ENCODE measurements at places on chromosomes 7 and 10. TPM values are rescaled to one million over a fixed set of nuclear protein-coding genes. Genes with fewer than 3 reads are reported as not detected.

The LIPA gene
- total RNA-seq = 30.1 TPM

The ADIRF gene
- 9.7 TPM for total RNA-seq

The HTR5A gene
- not detected for total RNA-seq

The TUBAL3 gene
- total RNA-seq = 0.09 TPM

DNA sequence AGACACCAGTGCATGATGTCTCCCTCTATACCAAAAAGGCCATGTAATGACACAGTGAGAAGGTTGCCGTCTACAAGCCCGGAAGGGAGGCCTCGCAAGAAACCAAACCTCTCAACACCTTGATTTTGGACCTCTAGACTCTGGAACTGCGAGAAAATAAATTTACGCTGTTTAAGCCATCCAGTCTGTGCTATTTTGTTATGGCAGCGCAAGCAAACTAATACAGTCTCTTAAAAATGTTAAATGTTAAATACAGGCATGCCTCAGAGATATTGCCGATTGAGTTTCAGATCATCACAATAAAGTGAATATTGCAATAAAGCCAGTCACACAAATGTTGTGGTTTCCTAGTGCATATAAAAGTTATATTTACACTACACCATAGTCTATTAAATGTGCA lies 5.0 kb upstream of the MINDY3 start:
- peaks cover 9% of the 10 kb centered on the region for H3K27me3 ChIP-seq
- no peak overlapping the region for H3K4me3 ChIP-seq
- H3K27ac ChIP-seq = no peak overlapping the region
- no peak for DNase-seq

DNA sequence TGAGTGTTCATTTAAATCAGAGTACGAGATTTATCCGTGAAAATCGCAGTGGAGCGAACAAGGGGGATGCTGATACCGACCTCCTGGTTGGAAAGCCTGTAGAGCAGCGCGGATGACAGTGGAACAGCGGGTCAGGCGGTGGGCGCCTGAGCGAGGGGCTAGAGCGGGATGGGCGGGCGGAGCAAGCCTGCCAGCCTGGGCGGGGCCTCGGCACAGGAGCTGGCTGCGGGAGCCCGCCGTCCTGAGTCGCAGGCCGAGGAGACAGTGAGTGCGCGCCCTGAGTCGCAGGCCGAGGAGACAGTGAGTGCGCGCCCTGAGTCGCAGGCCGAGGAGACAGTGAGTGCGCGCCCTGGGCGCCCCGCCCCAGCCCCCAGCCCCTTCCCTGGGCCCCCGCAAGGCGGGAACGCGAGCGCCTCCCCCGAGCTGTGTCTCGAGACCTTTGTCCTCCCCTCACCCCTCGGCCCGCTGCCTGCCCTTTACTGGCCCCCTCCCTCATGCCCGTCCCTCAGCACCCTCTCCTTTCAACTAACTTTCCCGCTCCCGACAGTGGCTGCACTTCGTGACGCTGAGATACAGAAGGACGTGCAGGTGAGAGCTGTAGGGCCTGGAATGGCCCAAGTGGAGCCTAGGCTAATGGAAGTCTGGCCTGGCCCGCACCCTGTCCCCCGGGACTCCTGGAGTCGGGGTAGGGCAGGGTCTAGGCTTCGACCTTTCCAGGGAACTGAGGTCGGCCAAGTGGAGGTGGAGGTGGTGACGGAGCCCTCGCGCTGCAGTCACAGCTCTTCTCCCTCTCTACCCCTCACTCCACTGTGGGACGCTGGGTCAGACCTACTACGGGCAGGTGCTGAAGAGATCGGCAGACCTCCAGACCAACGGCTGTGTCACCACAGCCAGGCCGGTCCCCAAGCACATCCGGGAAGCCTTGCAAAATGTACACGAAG lies at the start of gene AS3MT:
TSS of gene AS3MT (plus strand) at position 213 of the 941 bp plus-strand sequence. CDS start at position 336, 123 bp downstream.
- peaks cover 9% of the 10 kb centered on the region for H3K4me1 ChIP-seq
- H3K27ac ChIP-seq = peak within 1 kb of the TSS; percentile 55
- peak within 1 kb of the TSS; percentile 62 for H3K4me3 ChIP-seq
- peaks cover 2% of the 10 kb centered on the region for H3K27me3 ChIP-seq

GRCh38 chr7:36039671-36040070 lies 113.4 kb upstream of the EEPD1 start:
- no peak overlapping the region for H3K27ac ChIP-seq
- no peaks in the 10 kb centered on the region for H3K36me3 ChIP-seq
- DNase-seq = no peak
- H3K4me3 ChIP-seq = no peak overlapping the region

GRCh38 chr7:93890041-93890463 lies 501 bp downstream of the TFPI2 start:
- H3K36me3 ChIP-seq = no peaks in the 10 kb centered on the region
- peak; percentile 34 for DNase-seq
- peaks cover 12% of the 10 kb centered on the region for H3K27me3 ChIP-seq
- H3K27ac ChIP-seq = no peak overlapping the region

GRCh38 chr7:44580945-44581878 lies 819 bp downstream of the TMED4 start:
- peak overlapping the region; percentile 95 for H3K4me3 ChIP-seq
- no peaks in the 10 kb centered on the region for H3K27me3 ChIP-seq
- H3K27ac ChIP-seq = peak overlapping the region; percentile 89
- H3K4me1 ChIP-seq = peaks cover 19% of the 10 kb centered on the region
- peak; percentile 38 for DNase-seq

- peak; percentile 23 for DNase-seq
- peaks cover 7% of the 10 kb centered on the region for H3K4me1 ChIP-seq
- peaks cover 8% of the 10 kb centered on the region for H3K27me3 ChIP-seq
- no peaks in the 10 kb centered on the region for H3K36me3 ChIP-seq
- peak overlapping the region; percentile 23 for H3K27ac ChIP-seq
Measured at GRCh38 chr7:24574386-24574785, 1.1 kb downstream of the PALS2 start.
